NCI-H146 (cell line): ENCODE measurements at places on chromosomes 12 and 14.

GRCh38 chr14:53380052-53380866, 227.1 kb upstream of the DDHD1 start:
- no peak for DNase-seq

- DNase-seq: no peak
These were observed 37.4 kb downstream of the PHLDA1 start for GRCh38 chr12:75994069-75994740.

- DNase-seq: peak; percentile 77
These were observed 10.0 kb downstream of the TUBA1B start for GRCh38 chr12:49121047-49121696.

DNA sequence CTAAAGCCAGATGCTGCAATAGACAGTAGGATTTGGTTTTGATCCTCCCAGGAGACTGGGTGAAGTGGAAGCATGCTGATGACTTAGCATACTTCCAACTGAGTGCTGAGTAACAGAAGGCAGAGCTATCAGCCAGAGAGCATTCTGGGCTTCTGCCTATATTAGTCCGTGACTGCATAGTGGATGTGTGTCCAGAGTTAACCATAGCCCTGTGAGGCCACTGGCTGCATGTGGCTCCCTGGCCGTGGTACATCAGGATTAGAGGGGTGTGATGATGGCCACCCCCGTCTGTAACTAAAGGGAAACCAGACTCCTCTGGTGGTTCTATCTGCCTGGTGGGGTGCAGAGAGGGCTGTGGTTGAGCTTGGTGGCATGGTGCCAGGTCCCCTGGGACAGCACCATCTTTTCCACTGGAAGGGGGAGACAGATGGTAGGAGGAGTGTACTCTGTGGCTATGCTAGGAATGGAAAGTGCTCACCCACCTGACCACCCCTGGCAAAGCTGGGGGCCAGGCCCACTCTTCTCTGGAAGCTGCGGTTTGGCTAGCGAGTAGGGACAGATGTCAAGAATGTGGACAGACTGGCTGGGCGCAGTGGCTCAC, 27.4 kb downstream of the ABCD4 start:
- no peak for DNase-seq

- DNase-seq: no peak
These were observed 63.2 kb upstream of the RFX4 start for GRCh38 chr12:106519607-106520021.

DNA sequence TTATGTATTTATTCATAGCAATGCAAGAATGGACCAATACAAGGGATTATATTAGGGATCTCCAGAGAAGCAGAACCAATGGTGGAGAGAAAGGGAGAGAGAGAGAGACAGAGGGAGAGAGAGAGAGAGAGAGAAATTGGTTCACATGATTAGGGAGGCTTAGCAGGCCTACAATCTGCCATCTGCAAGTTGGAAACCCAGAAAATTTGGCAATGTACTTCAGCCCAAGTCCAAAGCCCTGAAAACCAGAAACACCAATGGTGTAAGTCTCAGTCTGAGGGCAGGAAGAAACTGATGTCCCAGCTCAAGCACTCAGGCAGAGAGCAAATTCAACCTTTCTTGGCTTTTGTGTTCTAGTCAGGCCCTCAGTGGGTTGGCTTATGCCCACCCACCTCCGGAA, 48.7 kb upstream of the CMKLR1 start:
- no peak for DNase-seq

DNA sequence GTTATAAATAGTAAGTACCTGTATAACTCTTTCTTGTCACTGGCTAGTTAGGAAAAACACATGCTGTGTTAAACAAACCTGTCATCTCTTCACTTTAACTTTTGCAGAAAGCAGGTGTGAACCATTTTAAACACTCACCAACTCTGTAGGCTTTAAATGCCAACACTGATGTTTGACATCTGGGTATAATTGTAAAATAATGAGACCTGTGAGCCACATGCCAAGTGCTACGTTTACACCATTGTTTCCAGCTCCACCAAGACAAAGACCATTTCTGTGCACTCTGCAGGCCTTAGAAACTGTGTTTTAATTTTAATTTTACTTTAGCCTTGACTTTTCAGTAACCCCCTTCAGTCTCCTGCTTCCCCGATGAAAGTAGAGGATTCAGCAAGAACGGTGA, 11.0 kb downstream of the TPH2 start:
- peak; percentile 58 for DNase-seq

- peak; percentile 57 for DNase-seq
These were observed 737 bp downstream of the SPX start for GRCh38 chr12:21526721-21527345.

DNA sequence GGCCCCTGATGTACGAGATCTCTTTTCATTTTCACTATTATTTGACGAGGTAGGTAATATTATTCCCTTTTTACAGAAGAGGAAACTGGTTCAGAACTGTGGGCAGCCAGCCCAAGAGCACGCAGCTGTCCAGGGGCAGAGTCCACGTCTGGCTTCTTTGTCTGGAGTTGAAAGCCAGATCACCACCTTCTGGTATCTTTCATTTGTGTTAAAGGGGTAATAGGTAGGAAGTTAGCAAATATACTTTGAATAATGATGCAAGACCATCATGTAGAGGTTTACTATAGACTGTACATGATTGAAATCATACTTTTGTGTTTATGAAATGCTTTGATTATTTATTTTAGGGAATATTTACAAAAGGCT, 144.1 kb upstream of the AMIGO2 start:
- peak; percentile 28 for DNase-seq

DNA sequence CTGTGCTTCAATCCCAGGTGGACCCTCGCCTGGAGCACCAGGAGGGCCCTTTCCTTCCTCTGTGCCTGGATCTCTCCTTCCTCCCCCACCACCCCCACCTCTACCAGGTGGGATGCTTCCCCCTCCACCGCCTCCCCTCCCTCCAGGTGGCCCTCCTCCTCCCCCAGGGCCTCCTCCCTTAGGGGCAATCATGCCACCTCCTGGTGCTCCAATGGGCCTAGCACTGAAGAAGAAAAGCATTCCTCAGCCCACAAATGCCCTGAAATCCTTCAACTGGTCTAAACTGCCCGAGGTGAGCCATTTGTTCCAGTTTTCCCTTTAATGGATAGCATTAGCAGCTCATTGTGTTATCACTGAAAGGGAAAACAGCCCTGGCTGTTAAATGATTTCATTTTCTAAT, 134.0 kb downstream of the GPR135 start:
- no peak for DNase-seq

DNA sequence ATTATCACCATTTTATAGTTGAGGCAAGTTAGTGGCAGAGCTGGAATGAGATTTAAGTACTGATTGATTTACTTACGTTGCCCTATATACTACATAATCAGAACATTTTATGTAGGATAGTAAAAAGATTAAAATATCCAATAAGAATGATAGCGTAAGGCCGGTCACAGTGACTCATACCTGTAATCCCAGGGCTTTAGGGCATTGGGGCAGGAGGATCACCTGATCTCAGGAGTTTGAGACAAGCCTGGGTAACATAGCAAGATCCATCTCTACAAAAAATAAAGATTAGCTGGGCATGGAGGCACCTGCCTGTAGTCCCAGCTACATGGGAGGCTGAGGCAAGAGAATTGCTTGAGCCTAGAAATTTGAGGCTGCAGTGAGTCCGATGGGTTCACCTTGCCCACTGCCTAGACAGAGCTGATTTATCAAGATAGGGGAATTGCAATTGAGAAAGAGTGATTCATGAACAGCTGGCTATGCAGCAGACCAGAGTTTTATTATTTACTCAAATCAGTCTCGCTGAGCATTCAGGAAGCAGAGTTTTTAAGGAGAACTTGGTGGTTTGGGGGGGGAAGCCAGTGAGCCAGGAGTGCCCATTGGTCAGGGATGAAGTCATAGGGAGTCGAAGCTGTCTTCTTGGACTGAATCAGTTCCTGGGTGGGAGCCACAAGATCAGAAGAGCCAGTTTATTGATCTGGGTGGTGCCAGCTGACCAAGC, 24.7 kb upstream of the SGPP1 start:
- no peak for DNase-seq

GRCh38 chr14:105505101-105505500, 14.1 kb downstream of the TEDC1 start:
- DNase-seq: no peak

DNA sequence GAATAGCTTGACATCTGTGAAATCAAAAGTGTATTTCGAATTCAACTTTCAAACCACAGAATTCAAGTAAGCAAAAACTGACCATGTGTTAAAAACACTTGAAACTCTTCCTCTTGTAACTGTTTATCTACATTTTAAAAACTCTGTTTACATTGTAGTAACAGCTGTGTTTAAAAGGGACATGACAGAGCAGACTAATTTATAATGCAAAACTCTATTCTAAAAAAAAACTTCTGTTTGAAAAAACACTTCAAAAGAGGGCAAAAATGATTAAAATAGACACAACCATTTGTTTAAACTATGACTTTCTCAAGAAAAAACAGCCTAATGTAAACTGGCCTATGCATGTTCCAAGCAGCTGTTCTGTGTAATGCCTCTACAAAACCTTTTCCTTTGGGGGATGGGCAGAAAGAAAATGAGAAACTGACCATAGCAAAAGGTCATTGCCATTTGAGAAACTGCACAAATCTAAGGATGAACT, 149.1 kb upstream of the HMGA2 start:
- no peak for DNase-seq

DNA sequence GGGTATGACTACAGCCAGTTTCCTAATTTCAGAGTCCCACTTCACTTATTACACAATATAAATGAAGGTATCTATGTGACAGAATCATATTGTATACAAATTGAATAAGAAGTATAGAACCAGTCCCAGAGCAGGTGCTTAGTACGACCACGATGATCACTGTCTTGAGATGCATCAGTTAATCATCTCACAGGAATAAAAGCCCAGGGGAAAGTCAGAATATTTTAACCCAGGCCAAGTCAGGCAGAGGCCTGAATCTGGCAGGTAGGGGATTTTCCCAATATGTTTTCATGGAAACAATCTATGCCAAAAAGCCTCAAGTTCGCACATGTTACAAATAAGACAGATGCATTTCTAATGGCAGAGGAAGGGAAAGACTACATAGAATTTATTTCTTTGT, 758.4 kb downstream of the BCL11B start:
- no peak for DNase-seq

DNA sequence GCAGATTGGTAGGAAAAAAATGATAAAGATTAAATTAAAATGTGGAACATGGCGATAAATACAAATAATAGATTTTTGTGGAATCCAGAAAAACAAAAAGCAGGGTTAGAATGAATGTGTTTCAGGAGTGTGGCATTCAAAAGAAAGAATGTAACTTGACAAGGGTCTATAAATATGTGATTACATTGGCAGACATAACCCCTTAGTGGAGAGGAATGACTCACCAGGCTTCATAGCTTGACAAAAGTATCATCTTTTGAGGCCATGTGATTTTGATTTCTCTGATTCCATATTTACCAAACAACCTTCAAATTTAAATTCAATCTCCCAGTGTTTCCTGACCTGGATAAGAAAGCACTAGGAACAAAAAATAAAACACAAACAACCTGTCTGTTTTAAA, 24.4 kb upstream of the MGST1 start:
- DNase-seq: peak; percentile 19

GRCh38 chr14:90349739-90350138, 18.0 kb upstream of the NRDE2 start:
- no peak for DNase-seq

DNA sequence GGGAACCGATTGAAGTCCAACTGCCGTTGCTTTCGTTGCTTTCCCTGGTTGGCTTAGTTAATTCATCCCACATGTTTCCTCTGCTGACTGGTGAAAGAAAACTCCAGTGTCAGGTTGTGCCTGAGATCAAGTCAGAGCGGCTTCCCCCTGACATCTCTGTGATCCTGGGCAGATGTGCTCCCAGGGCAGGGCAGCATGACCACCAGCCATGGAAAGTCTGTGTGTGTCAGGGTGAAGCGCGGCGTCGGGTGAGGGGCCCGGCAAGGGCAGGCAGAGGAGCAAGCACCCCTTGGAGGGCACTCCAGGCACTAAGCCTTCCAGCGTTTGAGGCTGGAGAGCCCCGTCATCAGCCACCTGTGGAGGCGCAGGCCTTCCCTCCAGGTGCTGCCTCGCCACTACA, 54.5 kb upstream of the IGF1 start:
- DNase-seq: no peak

DNA sequence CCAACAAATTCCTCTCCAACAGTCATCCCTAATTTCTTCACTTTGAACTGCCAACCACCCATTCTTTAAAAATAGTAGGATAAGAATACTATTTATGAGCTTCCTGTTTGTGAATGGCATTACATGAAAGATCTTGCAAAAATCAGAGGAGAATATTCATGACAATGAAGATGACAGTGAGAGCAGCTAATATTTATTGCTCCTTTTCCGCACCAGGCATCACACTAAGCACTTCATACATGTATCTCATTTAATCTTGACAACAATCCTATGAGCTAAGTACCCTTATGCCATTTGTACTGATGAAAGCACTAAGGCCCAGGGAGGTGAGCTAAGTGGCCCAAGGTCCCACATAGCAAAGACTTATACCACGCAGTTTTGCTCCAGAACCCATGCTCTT, 37.3 kb upstream of the CAPRIN2 start:
- no peak for DNase-seq

DNA sequence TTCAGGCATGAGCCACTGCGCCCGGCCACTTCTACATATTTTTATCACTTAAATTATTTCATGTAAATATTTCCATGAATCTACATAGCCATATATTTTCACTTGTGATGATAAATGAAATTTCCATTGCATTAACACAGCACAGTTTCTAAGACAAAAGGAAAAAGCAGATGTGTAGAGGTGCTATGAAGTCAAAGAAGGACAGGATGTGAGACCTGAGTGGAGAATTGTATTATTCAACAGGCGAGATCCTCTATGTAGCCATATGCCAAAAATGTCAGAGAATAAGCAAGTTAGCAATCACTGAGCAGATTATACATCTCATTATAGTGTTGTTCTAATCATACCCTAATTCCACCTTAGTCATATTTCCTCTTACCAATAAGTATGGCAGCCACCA, 38.1 kb downstream of the ATF7 start:
- DNase-seq: no peak

GRCh38 chr14:73241481-73242165, 4.3 kb downstream of the PAPLN start:
- no peak for DNase-seq

GRCh38 chr14:24416932-24417619, 12.4 kb downstream of the CBLN3 start:
- no peak for DNase-seq

DNA sequence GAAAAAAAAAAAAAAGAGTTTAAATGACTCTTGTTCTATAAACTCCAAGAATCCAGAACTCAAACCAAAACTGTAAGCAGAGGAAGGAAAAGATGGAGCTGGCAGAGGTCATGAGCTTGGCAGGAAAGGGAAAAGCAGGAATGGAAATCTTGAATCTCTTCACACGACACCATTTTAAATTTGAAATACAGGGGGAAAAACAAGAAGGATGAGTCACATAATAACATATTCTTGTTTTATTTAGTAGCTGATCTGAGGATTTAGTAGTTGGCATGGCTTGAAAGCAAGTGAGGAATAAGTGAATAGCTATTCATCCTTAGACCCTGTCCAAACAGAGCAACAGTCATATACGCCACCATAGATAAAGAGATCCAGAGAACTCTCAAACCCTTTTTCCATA, 35.0 kb downstream of the EPS8 start:
- DNase-seq: no peak

GRCh38 chr12:124631681-124632256, 64.4 kb upstream of the NCOR2 start:
- no peak for DNase-seq

- DNase-seq: no peak
These were observed 11.5 kb downstream of the CHGA start for GRCh38 chr14:92934196-92935085.
